Putamen (tissue), 1 donor: ENCODE measurements at places on chromosomes 5 and 9.

GRCh38 chr9:72144756-72145492 lies 4.3 kb upstream of the GDA start:
- DNase-seq = no peak

DNA sequence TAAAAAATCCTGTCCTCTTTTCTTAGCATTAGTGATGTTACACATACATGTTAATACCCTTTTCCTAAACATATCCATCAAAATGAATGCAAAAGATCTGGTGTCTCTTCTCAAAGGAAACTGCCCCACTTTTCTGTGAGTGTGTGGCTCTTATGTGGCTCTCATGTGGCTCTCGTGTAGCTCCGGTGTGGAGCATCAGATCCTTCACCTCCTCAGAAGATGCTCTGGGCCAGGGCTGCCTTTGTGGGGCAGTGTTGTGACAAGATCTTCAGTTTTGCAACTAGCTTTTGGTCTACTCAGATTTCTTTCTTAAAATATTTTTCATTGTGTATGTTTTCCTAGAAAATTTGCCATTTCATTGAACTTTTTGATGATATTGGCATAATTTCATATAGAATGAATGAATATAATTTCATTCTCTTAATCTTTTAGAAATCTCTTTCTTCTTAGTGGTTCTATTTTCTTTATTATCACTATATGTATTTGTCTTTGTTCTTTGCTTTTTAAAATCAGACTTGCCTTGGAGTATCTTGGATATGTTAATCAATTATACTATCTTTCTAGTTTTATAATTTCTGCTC lies 19.4 kb downstream of the GARNL3 start:
- peak; percentile 42 for DNase-seq

- no peak for DNase-seq
Measured at GRCh38 chr5:133247881-133248624, 196.2 kb downstream of the HSPA4 start.

- DNase-seq = no peak
Measured at GRCh38 chr5:18736051-18736398, 1101.8 kb downstream of the TAF11L14 start.

DNA sequence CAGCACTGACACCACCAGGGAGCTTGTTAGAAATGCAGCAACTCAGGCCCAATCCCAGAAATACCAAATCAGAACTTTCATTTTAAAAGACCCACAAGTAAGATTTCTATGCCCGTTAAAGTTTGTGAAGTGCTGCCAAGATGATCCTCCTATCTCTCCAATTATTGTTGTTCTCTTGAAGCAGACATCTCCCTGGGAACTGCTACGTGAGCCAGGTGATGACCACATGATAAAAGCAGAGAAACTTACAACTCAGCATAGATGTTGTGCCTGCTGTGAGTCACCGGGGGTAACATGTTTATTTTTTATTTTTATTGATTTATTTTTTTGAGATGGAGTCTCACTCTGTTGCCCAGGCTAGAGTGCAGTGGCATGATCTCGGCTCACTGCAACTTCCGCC lies 34.4 kb downstream of the GCNT4 start:
- no peak for DNase-seq

GRCh38 chr9:108436448-108436847 lies 419.3 kb downstream of the ACTL7B start:
- DNase-seq = no peak

DNA sequence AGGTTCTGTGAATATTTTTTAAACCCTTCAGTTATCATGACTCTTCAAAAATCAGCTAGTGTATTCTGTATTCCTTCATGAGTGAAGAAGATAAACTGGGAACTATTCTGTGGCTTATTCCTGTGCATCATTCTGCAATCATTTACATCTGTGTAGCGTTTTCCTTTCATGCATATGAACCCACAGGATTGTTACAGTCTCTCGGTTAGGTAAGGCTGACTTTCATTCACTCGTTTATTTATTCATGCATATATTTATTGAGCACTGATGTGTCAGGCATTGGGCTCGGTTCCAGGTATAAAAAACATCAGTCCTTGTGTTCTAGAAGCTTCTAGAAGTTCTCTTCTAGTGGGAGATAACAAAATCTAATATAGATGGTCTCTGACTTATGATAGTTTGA lies 318.4 kb downstream of the MAN2A1 start:
- DNase-seq = no peak

DNA sequence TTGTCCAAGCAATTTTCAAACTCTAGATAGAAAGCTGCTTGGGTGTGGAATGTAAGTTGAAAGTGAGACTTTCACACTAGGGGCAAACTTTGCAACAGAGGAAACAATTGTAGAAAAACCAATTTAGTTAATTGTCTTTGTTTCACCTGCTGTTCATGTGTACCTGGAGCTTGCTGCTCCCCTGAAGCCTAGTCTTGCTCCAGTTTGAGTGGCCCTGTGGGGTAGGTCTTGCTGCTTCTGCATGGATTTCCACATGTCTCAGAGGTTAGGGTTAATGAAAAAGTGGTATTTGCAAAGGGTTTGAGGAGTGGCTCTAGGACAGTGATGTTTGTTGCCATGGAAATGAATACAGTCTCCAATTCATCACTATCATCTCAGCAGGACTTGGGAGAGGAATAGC lies 182.2 kb downstream of the FSTL4 start:
- no peak for DNase-seq

- no peak for DNase-seq
Measured at GRCh38 chr5:1005249-1005851, 3.3 kb upstream of the NKD2 start.

GRCh38 chr9:123262338-123262737 lies 6.0 kb downstream of the STRBP start:
- DNase-seq = no peak

- no peak for DNase-seq
Measured at GRCh38 chr9:83636813-83637212, 13.9 kb downstream of the IDNK start.

- no peak for DNase-seq
Measured at GRCh38 chr9:30575218-30575617, 1809.2 kb upstream of the ACO1 start.

DNA sequence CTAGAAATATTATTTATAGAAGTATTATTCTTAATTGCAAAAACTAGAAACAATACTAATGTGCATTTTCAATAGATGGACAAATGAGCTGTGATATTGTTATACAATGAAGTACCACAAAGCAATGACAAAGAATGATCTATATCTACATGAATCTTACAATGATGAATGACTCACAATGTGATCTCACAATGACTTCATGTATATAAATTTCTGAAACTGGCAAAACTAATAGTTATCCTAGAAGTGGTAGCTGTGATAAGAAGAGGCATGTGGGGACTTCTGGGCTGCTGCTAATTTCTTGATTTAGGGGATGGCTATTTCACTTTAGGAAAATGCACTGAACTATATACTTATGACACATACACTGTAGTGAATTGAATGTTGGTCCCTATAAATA lies 396.0 kb upstream of the ZNF608 start:
- no peak for DNase-seq

DNA sequence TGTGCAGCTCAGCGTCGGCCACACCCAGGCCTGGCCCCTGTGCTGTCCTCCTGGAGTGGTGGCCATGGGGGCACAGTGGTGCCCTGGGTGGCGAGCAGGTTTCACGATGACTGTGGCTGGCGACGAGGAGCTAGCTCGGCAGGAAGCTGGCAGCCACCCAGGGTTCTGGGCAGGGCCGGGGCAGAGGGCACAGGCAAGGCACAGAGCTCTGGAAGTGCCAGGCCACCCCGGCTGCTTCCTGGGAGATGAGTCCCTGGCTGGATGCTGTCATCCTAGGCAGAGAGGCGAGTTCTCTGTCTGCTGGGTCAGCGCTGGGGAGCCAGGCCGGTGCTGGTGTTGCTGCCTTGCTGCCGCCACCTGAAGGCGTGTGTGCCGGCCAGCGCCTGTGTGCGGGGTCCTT lies 51.7 kb downstream of the RXRA start:
- no peak for DNase-seq

- no peak for DNase-seq
Measured at GRCh38 chr5:53099546-53099945, 10.0 kb downstream of the MOCS2 start.

- no peak for DNase-seq
Measured at GRCh38 chr5:16903480-16904300, 32.4 kb downstream of the MYO10 start.

DNA sequence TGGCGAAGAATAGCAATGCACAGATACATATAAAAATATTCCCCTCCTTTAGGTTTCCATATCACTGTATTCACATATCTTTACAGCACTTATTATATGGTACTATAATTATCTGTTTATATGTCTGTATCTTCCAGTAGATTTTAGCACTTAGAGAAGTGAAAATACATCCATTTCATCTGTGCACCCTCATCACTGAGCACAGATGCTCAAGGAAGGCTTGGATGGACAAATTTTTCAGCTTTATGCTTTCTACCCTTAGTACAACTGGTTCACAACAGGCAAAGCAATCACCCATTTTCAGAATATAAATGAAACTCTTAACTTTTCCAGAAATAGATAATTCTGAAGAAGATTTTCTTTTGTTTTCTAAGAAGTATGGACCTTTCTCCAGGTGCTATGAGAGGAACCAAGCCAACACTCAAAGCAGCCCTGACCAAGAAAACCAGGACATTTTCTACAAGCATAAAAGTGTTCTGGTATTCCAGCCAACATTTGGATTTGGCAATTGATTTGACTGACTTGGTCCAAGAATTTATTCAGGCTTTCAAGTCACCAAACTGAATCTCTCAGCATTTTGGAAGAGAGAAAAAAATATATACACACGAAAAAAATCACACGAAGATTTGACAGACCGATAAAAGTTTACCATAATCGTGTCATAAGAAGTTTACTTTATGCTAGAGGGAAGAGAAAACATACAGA lies 170.2 kb upstream of the CD180 start:
- DNase-seq = no peak

GRCh38 chr5:18920966-18921365 lies 1067.0 kb downstream of the CDH18 start:
- DNase-seq = no peak

DNA sequence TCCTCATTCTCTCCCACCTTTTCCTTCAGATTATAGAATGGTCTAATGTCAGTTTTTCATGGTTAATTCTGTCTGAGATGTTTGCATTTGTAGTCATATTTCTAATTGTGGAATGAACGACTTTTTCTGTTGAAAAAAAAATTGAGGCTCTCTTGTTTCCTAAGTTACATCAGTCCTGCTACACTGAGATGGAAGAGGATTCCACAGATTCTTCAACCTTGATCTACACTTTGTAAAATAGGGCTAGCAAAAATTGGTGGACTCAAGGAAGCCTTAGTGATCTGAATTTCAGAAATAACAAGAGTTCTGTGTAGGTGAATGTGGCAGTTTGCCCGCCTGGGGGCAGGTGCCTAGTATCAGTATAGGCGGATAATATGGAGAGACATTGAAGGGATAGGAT lies 51.9 kb downstream of the ERBIN start:
- no peak for DNase-seq

DNA sequence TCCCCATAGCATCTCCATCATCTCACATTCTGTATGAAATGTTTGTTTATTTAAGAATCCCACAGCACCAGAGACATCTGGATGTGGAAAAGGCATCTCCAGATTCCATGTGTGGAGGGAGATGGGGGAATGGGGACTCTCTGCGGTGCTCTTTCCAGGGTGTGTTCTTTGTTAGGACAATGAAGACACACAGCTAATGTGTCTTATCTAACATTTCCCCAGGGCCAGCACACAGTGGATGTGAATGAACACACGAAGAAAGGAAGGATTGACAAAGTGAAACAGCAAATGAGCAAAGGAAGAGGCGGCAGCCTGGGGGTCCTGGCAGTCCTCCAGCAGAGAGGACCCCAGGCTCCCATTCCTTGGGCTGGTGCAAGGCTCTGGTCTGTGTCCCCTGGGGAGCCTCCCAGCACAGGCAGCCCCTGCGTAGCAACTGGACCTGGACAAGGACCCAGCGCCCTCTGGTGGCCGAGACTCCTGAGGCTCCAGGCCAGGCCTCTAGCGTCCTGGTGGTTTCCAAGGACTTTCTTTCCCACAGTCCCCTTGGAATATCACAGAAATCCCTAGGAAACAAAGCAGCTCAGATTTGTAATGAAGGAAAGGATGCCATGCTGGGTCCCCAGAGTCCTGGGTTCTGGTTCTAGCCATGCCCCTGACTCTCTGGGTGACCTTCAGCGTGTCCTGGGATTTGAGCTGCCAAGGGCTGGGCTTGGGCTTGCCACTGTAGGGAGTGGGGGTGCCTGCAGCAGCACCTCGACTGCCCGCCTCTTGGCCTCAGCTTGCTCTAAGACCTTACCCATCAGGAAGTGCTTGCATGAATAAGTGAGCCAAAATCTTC lies 3.5 kb upstream of the PDLIM7 start:
- peak; percentile 72 for DNase-seq

GRCh38 chr9:15778861-15779260 lies 226.0 kb downstream of the CCDC171 start:
- DNase-seq = no peak

- DNase-seq = peak; percentile 20
Measured at GRCh38 chr9:4235871-4236804, 63.7 kb downstream of the GLIS3 start.

GRCh38 chr9:99235926-99236634 lies 14.0 kb downstream of the SEC61B start:
- no peak for DNase-seq

- no peak for DNase-seq
Measured at GRCh38 chr5:82466986-82467561, 188.9 kb upstream of the RPS23 start.

- DNase-seq = peak; percentile 7
Measured at GRCh38 chr5:101012880-101013279, 109.8 kb upstream of the ST8SIA4 start.

DNA sequence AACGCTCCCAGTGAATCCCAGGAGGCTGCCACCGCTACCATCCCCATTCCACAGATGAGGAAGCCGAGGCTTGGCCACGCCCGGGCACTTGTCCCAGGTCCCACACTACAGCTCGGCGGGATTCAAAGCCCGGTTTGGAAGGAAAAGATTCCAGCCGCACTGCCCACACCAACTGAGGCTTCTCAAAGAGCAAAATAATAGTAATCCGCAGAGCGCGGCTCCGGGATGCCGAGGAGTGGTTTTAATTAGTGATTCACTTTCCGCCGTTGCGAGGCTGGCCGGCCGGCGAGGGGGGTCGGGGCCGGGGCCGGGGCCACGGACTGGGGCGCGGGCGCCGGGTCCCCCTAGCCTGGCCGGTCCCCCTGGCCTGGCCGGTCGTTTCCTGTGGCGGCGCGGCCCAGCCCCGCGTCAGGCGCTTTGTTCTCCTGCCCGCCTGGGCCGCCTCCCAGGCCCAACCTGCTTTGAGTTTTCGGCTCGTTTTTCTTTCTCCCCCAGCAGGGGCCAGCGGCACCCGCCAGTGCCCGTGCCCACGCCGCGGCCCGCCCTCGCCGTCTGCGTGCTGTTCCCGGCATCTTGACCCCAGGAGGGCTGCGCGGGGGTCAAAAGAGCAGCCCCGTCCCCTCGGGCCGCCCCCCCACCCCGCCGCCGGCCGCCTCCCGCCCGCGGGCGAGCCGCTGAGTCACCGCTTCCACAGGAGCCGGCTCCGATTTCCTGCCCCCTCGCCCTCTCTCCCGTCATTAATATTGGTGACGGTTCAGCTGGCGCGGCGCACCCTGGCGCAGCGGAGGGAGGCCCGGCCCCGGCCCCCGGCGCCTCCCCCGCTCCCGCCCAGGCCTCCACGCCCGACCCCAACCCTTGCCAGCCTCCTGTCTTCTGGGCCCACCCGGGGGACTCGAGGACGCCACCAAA lies 31.2 kb downstream of the FGF18 start:
- no peak for DNase-seq

GRCh38 chr9:114202396-114202795 lies 47.1 kb downstream of the COL27A1 start:
- DNase-seq = no peak
